Stimulated activated naive CD4-positive, alpha-beta T cell treated with Interleukin-2 at 50 U/mL for 16 hours (primary cell): ENCODE measurements at places on chromosomes 5 and 9.

DNA sequence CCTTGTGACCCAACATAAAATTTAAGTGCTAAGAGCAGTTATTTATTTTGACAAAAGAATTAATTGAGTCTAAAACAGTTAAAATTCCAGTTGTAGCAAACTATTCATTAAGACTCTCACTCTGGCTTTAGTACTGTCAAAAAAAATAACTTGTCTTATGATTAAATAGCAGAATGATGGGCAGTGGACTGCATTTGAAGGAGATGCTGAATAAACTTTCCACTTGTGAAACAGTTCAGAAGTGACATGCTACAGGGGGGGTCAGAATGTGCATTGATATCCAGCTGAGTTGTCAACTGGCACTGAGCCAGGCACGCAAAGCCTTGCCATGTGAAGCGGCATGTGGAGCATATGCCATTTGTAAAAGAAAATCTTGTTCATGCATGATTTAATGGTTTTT lies 76.0 kb downstream of the FCHO2 start:
- no peak for DNase-seq

- no peak for DNase-seq
Measured at GRCh38 chr5:113000466-113000865, 23.9 kb downstream of the DCP2 start.

DNA sequence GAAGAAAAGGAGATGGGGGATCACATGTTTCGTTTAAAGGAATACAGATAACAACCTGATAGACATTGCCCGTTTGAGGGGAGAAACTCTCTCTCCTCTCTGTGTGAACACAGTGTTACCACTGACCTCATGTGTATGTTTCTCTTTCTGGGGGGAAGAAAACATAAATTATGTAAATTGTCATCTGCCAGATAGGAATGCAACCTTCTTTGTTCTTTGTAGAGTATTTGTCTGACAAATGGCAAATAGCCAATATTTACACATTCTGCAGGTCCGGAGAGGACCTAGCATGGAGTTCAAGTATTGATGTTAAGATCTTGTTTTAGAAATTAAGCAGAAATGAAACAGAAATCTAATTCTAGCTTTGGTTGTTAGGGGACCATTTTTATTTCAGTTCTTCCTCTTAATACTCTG lies 276.3 kb downstream of the SAXO1 start:
- DNase-seq: no peak

DNA sequence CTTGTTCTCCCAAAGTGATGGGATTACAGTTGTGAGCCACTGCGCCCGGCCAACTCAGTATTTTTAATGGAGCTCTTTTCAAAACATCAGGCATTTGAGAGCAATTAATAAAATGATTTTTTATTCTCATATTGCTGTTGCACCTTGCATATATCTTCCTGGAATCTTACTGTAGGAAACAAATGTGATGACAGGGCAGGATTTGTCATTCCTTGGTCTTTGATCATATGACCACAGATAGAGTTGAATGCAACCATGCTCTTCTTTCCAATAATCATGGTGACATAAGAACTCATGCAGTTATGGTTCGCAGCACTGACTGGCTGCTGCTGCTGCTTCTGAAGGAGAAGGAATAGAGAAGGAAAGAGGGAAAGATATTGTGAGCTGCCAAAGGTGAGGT lies 28.1 kb downstream of the CARTPT start:
- no peak for DNase-seq

DNA sequence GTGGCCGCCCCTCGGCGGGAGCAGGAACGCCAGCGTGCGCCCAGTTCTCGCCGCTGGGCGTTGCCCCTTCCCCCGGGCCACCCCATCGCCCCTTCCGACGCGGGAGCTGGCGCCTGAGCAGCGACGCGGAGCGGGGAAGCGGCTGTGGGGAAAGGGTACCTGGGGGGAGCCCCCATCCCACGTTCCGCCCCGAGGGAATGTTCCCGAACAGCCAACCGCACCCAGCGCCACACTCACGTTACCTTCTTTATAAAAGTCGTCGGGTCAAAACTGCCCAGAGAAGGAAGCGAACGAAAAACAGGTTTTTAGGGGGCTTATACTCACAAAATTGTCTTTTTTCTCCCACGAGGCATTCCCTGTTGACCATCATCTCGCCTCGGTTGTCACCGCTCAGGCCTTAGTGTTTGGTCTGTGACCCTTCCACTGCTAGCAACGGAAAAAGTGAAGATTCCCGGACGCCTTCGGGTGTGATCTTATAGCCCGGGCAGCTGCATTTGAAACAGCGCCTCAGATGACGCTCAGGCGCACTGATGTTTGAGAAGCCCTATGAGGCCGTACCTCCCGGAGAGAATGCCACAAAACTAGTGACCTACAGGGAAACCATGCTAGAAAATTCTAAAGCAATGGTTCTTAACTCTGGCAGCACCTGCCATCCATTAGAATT lies 475 bp upstream of the GOLM1 start:
- no peak for DNase-seq
